ENCODE measurements at places on chromosomes 16 and 17.

- no peak for DNase-seq
Measured at GRCh38 chr17:55273579-55274354, 9.0 kb downstream of the HLF start.

- DNase-seq: no peak
Measured at GRCh38 chr16:25978218-25978617, 286.5 kb downstream of the HS3ST4 start.

DNA sequence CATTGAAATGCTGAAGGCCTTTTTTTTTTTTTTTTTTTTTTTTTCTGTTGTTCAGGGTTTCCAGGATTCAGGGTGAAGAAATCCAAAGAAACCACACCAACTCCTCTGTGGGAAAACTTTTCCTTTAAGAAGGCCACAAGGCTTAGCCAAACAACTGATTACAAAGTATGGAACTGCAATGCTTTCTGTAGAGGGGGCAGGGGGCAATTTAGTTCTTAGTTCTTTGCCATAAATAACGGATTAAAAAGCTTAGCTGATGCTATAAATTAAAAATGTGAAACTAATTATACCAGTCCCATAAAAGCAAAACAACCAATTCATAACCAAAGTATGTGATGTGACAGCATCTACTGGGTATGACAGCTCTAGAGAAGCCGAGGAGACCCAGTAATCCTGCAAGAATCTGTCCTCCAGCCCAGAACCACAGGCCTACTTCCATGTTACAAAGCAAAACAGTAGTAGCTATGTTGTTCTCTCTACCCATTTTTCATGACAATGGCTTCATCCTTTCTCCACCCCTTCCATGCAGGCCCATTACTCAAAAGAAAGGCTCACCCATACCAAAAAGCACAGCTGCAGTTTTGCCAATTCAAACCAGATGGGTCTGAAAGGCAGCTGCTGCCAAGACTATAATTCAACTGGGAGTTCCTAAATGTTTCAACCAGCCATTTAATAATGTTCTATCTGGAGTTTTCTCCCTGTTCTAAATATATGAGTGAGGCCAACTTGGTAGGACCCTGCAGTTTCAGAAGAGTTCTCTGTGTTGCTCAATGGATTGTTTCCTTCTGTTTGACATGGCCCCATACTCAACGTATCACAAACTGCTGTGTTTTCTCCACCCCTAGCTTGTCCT, 167.1 kb upstream of the ZFHX3 start:
- DNase-seq: no peak

GRCh38 chr16:64829678-64830077, 292.2 kb downstream of the CDH11 start:
- no peak for DNase-seq

- DNase-seq: no peak
Measured at GRCh38 chr17:2700030-2700490, 11.5 kb downstream of the CLUH start.

DNA sequence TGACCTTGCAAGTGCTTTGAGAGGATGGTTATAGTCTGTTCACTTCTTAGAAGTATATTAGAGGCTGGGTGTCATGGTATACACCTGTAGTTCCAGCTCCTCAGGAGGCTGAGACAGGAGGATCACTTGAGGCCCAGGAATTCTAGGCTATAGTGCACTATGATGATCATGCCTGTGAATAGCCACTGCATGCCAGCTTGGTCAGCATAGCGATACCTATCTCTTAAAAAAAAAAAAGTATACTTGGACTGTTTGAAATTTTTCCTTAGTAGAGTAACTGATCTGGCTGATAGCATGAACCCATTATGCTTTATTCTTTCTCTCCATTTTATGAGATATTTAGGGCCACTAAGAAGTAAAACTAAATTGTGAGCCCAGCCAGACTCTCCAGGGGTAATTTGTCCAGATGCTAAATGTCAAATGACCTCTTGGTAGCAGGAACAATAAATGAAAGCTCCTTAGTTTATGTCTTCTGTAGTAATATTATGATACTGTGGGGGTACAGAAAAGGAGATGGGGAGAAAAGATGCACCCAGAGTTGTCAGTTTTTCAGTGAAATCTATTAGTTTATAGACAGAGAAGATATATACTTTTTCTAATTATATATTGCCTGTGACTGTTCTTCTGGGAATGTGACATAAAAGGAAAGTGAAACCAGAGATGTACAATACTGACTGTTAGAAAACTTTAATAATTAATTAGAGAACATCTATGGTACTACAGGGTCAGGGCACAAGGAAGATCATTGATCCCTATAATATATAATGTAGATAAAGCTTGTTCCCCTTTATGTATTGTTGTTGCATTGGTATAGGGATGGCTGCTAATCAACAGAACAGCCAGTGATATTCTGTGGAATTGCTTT, 335.3 kb upstream of the TBX2 start:
- DNase-seq: no peak

Data from activated naive CD4-positive, alpha-beta T cell (primary cell).